ENCODE measurements at places on chromosomes 1 and 21.

- no peak for DNase-seq
These were observed 1.7 kb upstream of the PEF1 start for GRCh38 chr1:31646259-31646960.

DNA sequence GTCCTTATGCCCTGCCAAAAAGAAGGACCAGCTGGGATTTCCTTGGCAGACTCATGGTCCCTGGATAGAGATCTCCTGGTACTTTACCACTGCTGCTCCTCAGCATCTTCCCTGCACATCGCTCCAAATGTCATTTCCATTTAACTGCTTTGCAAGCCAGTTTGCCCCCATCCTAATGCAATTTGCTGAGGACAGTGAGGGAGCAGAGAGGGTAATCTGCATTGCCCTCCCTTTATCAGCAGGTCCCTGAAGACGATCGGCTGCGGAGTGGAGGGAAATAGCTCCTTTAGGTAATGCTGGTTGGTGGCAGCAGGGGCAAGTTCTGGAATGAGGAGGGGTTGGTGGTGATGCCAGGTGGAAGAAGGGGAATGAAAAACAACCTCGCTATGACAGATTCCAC, 2.7 kb downstream of the PLXNA2 start:
- no peak for DNase-seq

- DNase-seq, result no peak
These were observed 119.6 kb downstream of the ACTL8 start for GRCh38 chr1:17874710-17875109.

DNA sequence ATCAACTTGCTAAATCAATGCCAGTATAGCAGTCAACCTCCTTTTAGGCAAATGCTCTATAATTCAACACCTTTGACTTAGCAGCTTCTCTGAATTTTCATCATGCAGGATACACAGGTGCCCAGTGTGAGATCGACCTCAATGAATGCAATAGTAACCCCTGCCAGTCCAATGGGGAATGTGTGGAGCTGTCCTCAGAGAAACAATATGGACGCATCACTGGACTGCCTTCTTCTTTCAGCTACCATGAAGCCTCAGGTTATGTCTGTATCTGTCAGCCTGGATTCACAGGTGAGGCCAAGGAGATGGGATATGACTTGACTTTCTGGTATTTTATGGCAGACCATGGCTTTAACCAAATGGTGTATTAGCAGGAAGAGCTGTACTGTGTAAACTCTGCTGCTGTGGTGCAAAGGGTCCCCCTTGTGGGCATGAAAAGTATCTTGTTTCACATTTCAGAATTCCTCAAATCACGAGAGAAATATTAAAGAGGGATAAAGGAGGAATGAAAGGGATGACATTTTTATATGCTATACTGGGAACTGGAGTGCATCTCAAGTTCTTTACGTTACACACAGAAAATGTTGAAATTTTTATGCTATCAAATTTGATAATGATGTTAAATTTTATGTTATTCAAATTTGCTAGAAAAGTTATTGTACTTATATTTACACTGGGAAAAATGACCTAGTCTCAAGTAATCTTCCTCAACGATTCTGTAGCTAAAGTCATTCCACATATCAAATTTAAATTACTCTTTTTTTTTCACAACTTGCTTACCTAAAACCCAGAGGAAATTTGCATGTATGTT, 88.9 kb downstream of the CRB1 start:
- no peak for DNase-seq

GRCh38 chr1:41629571-41629970, 145.1 kb upstream of the EDN2 start:
- DNase-seq, result no peak

- no peak for DNase-seq
These were observed 246.7 kb downstream of the MRPL39 start for GRCh38 chr21:25360593-25360992.

DNA sequence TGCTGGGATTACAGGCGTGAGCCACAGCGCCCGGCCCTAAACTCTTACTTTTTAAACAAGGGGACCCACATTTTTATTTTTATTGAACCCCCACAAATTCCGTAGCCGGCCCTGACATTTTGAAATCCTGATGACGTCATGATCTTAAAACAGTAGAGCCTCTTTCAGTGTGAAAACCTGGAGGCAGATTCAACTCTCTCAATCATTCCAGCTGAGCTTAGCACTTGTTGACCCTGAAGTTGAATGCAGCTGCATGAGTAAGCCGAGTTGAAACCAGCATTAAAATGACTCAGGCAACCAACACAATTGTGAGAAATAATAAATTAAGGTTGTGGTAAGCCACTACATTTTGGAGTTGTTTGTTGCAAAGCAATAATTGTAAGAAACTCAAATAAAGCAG, 93.9 kb upstream of the ADGRL4 start:
- no peak for DNase-seq

GRCh38 chr1:12040457-12041051, 21.3 kb downstream of the MIIP start:
- DNase-seq, result no peak

DNA sequence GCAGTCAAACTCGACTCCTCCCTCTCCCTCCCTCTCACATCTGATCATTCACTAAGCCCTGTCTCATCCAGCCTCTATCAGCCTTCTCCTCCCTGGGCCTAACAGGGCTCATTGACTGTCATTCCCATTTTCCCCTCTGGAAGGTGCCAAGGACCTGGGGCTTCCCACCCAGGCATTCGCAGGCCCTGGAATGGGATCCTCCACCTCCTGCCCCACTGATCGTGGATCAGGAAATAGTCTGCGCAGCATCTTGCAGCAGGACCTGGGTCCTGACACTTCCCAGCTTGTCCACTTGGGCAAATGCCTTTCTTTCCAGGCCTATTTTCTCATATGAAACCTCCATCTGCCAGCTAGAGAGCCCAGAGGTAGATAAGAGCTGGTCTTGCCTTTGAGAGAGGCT, 71.2 kb upstream of the ZC3H12A start:
- DNase-seq, result no peak

DNA sequence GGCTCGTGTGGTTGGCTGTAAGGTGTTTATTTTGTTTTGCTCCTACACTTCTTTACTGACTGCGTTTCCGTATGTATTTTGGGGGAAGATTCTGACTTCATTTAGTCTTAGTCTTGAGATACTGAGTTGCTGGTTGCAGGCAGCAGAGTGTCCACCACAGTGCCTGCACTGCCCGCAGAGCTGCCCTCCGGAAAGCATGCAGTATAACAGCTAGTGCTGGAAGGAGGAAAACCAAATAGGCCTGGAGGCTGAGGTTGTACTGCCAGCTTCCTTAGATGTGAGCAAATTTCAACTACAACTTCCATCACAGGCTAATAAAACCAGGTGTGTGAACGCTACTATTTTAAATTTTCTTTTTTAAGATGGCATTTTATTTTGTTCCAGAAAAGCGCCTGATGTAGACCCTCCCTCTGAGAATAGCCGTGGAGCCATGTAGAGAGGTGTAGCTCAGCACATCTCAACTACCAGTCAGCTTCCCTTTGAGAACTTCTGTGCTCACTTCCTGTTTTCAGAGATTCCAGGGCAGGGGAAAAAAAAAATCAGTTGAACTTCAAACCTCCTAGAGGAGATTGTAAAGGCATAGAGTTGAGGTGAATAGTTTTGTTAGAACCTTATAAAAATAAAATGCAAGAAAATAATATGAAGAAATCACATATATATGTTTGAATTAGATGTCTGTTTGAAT, 17.6 kb downstream of the LMO4 start:
- DNase-seq, result no peak

DNA sequence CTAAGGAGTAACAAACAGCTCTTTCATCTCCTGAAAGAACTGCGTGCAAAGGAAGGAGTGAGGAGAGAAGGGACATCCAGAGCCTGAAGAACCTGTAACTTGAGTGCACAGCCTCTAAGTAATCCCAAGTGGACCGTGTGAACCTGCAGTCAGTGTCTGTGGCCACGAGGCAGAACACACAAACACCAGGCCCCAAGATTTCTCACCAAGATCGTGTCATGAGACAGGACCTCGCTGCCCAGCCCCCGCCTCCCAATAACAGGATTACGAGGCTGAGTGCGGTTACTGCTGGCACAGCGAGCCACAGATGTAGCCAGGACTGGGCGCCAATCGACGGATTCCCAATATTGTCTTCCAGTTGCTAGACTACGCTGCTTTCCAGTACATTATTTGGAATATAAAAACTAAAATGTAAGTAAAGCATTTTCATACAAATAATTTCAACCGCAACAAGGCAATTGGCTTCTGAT, 101.3 kb upstream of the SLC25A33 start:
- DNase-seq, result no peak

DNA sequence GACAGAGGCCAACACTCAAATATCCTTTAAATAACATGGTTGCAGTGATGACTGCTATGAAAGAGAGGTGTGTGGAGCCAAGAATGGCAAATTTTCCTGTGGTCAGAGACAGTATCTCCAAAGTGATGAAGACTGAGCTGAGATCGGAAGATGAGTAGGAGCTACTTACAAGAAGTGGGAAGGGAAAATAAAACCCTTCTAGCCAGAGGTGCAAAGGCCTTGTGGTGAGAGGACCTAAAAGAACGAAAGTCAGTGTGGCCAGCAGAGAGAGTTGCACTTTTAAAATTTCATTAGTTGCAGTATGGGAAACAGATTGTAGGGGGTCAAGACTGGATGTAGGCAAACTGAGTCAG, 17.8 kb downstream of the SLAMF7 start:
- no peak for DNase-seq

- DNase-seq, result no peak
These were observed 113.1 kb downstream of the ITSN1 start for GRCh38 chr21:33755354-33755753.

GRCh38 chr1:37472281-37472680, 2.1 kb upstream of the ZC3H12A start:
- no peak for DNase-seq

GRCh38 chr21:32782698-32783097, 11.1 kb upstream of the PAXBP1 start:
- no peak for DNase-seq

GRCh38 chr1:236209713-236210112, 67.4 kb downstream of the GPR137B start:
- DNase-seq, result no peak

DNA sequence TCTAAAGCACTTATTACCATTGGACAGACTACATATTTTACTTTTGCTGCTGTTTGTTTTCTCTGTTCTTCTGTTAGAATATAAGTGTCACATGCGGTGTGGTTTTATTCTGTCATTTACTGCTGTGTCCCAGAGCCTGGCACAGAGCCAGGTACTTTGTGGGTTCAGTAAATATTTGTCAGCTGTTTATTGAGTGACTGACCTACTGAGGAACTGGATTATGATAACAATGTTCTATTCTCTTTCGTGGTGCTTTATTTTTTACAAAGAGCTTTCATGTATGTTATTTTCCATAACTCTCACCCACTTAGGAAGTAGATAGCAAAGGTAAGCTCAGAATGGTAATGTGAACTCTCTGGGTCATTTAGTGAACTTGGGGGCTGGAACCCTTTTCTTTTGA, 118.8 kb downstream of the RWDD3 start:
- DNase-seq, result no peak

DNA sequence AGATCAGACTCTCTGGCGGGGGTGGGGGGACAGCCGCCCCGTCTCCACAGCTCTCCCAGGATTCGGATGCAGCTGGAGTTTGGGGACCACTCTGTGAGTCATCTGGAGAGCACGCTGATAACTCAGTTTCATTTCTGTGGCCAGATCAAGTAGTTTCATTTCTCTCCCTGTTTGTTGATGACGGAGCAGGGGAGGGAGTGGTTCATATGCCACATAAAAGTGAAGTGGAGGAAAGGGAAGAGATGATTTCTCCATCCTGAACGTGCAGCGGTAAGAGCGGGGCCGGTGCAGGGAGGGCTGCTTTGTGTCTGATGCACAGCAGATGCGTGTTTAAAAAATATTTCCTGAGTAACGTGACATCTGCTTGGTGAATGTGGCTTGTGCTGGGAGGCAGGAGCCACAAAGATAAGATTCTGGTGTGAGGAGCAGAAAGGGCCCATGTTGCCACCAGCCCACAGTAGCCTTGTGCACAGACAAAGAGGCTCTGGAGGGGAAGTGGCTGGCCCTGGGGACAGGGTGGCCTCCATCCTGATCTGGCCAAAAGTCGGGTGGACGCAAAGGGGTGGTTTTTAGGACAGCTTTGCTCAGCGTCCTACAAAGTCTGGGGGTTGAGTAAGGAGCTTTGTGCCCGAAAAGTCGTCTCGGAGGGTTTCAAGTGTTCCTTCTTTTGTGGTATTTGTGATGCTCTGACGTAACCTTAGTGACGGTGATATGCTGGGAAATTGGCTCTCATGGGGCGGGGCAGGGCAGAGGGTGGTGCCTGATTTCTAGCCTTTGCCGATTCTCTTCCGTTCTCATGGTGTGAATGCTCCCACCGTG, at the start of gene MX2:
TSS of gene MX2 (plus strand) at position 242 of the 819 bp plus-strand sequence. CDS start 14,880 bp downstream, outside the sequence.
- no peak for DNase-seq

- no peak for DNase-seq
These were observed 586.3 kb downstream of the PLA2G4A start for GRCh38 chr1:187415065-187415464.

DNA sequence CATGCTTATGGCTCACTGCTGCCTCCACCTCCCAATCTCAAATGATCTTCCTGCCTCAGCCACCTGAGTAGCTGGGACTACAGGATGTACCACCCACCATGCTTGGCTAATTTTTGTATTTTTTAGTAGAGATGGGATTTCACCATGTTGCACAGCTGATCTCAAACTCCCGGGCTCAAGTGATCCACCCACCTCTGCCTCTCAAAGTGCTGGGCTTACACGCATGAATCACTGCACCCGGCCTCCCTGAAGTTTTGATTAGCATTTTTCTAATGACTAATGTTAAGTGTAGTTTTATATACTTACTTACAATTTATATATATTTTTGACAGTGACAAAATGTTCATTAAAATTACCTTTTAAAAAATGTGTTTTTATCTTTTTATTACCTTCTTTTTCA, 41.1 kb downstream of the ZNF678 start:
- no peak for DNase-seq

GRCh38 chr1:185156288-185156853, 382 bp downstream of the TRMT1L start:
- no peak for DNase-seq

DNA sequence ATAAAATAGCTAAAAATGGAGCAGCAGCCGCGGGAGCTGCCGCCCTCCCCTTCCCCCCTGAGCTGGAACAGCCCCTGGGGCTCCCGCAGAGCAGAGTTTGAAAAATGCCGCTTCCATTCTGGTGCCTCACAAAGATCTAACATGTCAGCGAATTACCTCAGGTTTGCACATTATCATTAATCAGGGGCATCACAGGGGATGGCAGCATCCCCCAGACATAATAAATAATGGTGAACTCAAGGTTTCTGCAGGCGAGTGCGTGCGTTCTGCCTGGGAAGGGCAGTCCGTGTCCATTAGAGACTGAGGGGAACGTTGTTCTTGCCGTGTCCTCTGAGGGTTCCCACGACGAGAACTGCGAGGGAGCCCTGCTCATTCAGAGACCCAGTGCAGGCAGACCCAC, 372.4 kb downstream of the DSCAM start:
- DNase-seq, result no peak
